ENCODE measurements at places on chromosomes 4 and X. TPM values are rescaled to one million over a fixed set of nuclear protein-coding genes. Genes with fewer than 3 reads are reported as not detected.
A peak's percentile ranks its signal among the peaks of the same experiment; 100 is the strongest.

Gene XKRX
- 5.4 TPM for total RNA-seq

Gene PPEF2
- total RNA-seq, result 0.24 TPM

Gene DUSP21
- total RNA-seq, result not detected

Gene TRAPPC11
- total RNA-seq, result 53.8 TPM

DNA sequence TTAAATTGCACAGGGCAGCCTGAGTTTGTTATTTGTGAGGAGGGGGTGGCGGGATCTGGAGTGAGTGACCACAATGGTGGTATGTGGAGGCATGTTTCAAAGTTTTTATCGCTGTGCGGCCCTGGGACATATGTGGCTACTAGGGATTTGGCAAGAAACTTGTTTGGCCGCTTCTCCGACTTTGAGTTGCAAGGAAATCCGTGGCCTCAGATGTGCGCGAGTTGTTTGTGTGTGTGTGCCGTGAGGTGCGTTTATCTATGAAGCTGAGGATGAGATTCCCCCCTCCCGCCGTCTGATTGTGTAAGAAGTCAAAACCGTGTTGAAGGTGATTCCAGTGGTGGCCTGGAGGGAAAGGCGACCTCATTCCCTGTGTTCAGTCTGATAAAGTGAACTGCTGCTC is 1.4 kb downstream of the JADE3 start:
- H3K4me3 ChIP-seq, result peak overlapping the region; percentile 55
- no peak overlapping the region for H3K27ac ChIP-seq
- no peaks in the 10 kb centered on the region for H3K36me3 ChIP-seq
- no peaks in the 10 kb centered on the region for H3K27me3 ChIP-seq
- peaks cover 22% of the 10 kb centered on the region for H3K4me1 ChIP-seq

GRCh38 chrX:118510111-118510510 is 14.5 kb downstream of the DOCK11 start:
- no peaks in the 10 kb centered on the region for H3K27me3 ChIP-seq
- no peak for DNase-seq
- H3K4me1 ChIP-seq, result peaks cover 29% of the 10 kb centered on the region
- no peak overlapping the region for H3K4me3 ChIP-seq

DNA sequence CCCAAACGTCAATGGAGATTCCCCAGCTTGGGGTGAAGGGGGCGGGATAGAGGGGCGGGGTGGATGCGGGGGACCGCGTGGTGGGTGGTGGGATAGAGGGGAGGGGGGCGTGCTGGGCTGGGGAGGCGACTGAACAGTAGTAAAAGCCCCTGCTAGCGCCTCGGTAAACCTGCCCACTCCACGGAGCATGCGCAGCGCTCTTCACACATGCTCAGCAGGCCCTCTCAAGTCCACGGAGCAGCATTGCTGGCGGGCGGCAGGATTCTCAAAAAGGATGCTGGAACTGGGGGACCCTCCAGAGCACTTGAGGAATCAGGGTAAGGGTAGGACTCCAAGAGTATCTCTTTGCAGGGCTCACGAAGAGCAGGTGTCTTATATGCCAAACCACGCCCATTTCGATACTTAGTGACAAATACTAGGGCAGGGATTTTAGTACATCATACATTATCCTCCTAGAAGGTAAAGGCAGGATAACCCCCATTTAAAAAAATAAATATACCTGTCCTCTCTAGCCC is 378 bp upstream of the RPS6KA6 start:
- DNase-seq, result peak; percentile 57
- H3K36me3 ChIP-seq, result no peaks in the 10 kb centered on the region
- no peaks in the 10 kb centered on the region for H3K27me3 ChIP-seq
- no peak overlapping the region for H3K4me3 ChIP-seq

GRCh38 chr4:153506341-153507309 is 40.5 kb downstream of the TMEM131L start:
- H3K4me3 ChIP-seq, result no peak overlapping the region
- peaks cover 61% of the 10 kb centered on the region for H3K36me3 ChIP-seq
- no peak for DNase-seq
- H3K4me1 ChIP-seq, result peaks cover 26% of the 10 kb centered on the region
- peak overlapping the region; percentile 51 for H3K27ac ChIP-seq

DNA sequence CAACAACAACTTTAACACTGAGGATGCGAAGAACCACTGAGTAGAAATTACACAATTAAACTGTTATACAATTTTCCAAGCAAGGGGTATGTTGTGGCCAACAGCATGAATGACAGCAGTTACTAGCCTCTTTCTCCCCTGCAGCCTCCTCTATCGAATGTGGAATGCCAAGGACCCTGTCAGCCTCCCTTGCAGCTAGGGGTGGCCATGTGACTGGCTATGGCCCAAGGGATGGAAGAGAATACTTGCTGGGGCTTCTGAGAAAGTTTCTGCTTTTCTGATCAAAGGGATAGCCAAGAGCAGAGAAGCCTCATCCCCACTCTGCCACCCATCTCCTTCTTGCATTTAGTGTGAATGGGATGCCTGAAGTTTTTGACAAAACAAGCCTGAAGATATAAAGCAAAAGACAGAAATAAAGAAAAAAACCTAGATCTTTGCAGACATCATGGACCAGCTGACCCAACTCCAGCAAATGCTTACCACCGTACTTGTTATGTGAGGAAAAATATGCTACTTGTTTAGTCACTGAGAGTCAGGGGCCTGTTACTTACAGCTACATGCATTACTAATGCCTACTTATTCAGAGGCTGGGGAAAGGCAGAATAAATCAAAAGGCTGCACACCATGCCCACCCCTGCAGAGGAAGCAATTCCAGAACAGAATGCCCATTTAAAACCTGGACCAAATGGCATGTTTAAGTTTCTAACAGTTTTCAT is 32.0 kb downstream of the DCTD start:
- H3K4me3 ChIP-seq, result no peak overlapping the region
- H3K4me1 ChIP-seq, result no peaks in the 10 kb centered on the region
- no peak for DNase-seq
- H3K27me3 ChIP-seq, result peaks cover 7% of the 10 kb centered on the region

GRCh38 chr4:138110815-138111214 is 131.3 kb downstream of the SLC7A11 start:
- DNase-seq, result no peak
- H3K27me3 ChIP-seq, result no peaks in the 10 kb centered on the region
- H3K27ac ChIP-seq, result no peak overlapping the region

DNA sequence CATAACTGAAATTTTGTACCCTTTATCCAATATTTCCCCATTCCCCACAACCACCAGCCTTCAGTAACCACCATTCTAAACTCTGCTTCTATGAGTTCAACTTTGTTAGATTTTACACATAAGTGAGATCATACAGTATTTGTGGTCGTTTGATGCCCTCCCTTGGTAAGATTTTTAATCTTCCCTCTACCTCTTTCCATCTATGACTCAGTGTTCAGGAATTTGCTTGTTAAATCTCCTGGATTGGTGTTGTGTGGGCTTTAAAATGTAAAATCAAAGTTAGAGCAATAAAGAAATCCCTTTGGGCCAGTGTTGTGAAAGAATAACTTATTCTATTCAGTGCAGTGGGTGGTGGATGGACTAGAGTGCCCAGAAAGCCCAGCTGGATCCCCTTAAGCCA is 37.4 kb downstream of the SLC16A2 start:
- H3K27ac ChIP-seq, result no peak overlapping the region
- no peak for DNase-seq
- H3K4me3 ChIP-seq, result no peak overlapping the region
- H3K4me1 ChIP-seq, result no peaks in the 10 kb centered on the region
- H3K36me3 ChIP-seq, result no peaks in the 10 kb centered on the region

- H3K36me3 ChIP-seq, result peaks cover 9% of the 10 kb centered on the region
- H3K27ac ChIP-seq, result no peak overlapping the region
- no peak for DNase-seq
- H3K4me3 ChIP-seq, result no peak overlapping the region
These were observed 27.6 kb upstream of the GTPBP6 start for GRCh38 chrX:346034-346813.

DNA sequence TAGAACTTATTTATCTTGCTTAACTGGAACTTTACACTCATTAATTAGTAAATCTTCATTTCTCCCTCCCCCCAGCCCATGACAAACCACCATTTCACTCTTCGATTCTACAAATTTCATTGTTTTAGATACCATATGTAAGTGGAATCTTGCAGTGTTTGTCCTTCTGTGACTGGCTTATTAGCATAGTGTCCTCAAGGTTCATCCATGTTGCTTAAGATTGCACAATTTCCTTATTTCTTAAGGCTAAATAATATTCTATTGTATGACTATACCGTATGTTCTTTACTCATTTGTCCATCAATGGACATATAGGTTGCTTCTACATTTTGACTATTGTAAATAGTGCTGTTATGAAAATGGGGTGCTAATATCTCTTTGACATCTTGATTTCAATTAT is 24.5 kb upstream of the RNF212 start:
- peak overlapping the region; percentile 37 for H3K4me3 ChIP-seq
- peaks cover 32% of the 10 kb centered on the region for H3K4me1 ChIP-seq
- no peaks in the 10 kb centered on the region for H3K36me3 ChIP-seq
- peak overlapping the region; percentile 58 for H3K27ac ChIP-seq

DNA sequence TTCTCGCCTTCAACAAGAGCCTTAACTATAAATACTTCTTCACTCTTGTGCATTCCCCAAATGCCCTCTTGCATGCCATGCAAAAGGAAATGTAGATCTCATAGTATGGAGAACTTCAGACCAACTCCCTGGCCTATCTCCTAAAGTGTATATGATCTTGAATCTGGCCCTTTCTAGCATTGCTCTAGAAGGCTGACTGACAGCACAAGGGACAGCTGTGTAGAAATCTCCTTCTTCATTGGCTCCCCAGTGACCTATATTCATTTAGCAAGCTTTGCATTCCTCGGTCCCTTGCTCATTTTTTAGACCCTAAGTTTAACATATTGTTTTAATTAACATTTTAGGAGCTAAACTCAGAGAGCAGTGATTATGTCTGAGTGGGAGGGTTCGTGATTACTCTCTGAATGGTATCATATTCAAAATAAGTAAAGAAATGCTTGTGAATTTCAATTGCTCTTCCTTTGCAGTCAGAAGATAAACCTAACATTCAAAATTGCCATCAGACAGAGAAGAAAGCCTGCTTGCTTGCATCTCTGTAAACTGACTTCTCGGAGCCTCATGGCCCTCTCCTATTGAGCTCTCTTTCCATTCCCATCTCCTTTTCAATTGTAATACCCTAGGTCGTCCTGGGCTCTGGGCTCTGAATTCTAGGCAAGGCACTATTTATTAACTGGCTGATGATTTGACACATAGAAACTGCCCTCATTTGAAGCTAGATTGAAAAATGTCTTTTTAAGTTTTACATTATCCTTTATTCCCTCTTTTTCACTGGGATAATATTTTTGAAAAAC is 120.3 kb upstream of the PRKG2 start:
- H3K27me3 ChIP-seq, result no peaks in the 10 kb centered on the region
- H3K4me1 ChIP-seq, result no peaks in the 10 kb centered on the region
- DNase-seq, result no peak
- H3K27ac ChIP-seq, result no peak overlapping the region
